ENCODE measurements at places on chromosomes 2 and 18.

DNA sequence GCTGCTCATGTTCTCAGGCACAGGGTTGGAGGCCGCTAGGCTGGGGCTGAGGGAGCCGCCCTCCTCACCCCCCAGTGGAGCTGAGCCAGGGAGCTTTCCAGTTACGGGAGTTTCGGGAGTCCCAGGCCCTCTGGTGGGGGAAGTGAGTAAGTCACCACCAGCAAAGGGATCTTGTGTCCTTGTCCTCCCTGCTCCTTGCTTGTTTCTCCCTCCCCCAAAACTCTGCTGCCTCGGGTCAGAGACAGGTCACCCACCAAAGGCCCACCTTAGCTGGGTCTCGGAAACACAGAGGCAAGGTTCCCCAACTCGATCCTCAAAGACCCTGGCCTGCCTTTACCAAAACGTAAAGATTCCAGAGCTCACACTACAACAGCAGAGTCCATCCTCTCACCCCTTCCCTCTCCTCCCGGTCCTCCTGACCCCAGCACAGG, 60.5 kb upstream of the POMC start:
- DNase-seq: peak; percentile 90

DNA sequence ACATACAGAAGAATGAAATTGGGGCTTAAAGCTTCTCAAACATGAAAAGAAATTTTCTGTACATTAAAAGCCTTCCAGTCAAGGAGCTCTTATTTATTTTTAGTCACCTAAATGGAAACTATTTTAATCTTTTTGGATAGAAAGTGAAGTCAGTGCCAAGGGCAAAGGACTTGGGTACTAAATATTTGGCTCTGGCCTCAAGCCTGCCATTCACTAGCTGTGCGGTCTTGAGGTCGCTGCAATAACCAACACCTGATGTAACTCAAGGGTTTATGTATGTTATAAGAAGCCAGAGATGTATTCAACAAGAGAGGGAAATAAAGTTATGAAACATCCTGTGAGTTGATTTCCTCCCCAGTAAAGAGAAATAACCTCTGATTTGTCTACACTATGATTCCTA, 49.5 kb upstream of the LRATD1 start:
- DNase-seq: no peak

GRCh38 chr18:58632552-58632951, 3.7 kb upstream of the ALPK2 start:
- DNase-seq: no peak

GRCh38 chr2:37554155-37554510, 117.3 kb downstream of the CDC42EP3 start:
- DNase-seq: no peak

- no peak for DNase-seq
Measured at GRCh38 chr2:198916548-198917080, 541.1 kb downstream of the SATB2 start.

All from sigmoid colon (tissue), 7 donors.